Left ventricle myocardium superior (tissue), 1 donor: ENCODE measurements at places on chromosomes 13 and 19.

DNA sequence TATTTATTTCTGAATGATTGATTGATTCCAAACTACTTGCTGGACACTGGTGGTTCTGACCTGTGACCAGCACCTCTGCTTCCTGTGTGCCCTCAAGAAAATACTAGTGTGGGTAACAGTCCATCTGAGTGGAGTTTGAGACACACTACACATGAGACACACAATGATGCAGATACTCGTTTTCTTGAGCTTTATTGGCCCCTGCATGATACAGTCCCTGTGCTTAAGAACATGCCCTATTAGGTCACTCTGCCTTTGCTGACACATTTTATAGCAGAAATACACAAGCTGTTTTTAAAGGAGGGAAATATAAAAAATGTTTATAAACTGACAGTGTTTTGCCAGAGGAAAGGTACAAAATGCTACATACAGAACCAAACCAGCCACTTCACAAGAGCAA lies 126.9 kb downstream of the STK24 start:
- no peak for DNase-seq

GRCh38 chr13:60642552-60642951 lies 245.5 kb downstream of the TDRD3 start:
- DNase-seq = no peak

DNA sequence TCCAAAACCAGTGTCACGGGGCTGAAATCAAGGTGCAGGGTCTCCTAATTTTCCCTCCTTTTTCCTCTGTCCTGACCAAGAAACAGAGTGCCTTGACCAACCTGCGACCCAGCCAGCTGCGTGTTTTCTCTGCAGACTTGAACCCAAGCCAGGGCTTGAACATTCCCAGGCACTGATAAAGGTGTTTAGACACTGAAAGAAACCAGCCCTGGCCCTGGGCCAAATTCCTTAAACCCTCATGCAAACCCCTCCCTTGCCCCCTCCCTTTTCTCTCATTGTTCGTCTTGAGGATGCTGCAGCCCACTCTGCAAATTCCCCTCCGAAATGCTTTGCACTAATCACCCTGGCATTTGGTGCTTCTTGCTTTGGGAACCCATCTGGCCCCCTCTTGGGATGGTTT lies 9.5 kb upstream of the FFAR2 start:
- DNase-seq = no peak

GRCh38 chr19:38740257-38740592 lies 4.0 kb downstream of the CAPN12 start:
- DNase-seq = no peak
